ENCODE measurements at places on chromosomes 12 and 14.

GRCh38 chr12:7137908-7138307, 7.7 kb downstream of the CLSTN3 start:
- DNase-seq, result no peak

- no peak for DNase-seq
Measured at GRCh38 chr12:131383741-131384543, 326.9 kb upstream of the SFSWAP start.

- no peak for DNase-seq
Measured at GRCh38 chr12:47276621-47277309, 197.0 kb upstream of the AMIGO2 start.

DNA sequence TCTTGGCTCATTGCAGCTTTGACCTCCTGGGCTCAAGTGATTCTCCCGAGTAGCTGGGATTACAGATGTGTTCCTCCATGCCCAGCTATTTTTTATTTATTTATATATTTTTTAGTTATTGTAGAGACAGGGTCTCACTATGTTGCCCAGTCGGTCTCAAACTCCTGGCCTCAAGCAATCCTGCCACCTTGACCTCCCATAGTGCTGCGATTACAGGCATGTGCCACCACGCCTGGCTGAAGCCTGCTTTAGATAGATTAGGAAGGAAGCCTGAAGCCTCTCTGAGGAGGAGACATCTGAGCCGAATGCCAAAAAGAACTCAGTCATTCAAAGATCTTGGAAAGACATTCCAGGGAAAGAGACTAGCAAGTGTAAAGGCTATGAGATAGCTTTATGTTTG, 10.2 kb downstream of the INHBC start:
- DNase-seq, result no peak

DNA sequence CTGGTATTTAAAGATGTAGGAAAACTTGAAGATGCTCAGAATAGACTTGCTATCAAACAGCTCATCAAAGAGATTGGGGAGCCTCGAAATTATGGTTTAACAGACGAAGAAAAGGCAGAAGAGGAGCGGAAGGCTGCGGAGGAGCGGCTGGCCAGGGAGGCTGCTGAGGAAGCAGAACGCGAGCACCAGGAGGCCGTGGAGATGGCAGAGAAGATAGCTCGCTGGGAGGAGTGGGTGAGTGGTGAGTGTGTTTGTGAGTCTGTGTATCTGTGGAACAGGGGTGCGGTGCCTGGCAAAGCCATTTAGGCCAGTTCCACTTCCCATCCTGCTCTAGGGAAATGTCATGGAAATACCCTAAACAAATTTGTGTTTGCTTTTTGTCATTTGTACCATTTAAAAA, 19.2 kb upstream of the PAPOLA start:
- DNase-seq, result no peak

DNA sequence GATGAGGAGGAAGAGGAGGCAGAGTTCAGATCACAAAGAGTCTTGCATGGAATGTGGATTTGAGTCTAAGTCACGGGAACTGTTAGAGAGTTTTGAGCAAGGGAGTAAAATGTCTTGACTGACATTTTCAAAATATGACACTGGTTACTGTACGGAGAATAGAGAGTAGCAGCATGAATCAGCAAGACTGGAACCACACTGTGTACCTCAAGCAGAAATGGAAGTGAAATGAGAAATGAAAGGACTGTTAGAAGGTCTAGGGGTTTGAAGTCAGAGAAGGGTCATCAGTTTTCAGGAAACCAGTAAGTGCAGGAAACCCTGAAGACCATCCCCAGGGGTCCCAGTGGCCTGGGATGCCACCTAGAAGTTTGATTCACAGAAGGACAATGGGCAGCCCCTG, 236.3 kb downstream of the GALC start:
- DNase-seq, result no peak

Measured in Right ventricle myocardium superior (tissue), 1 donor.